ENCODE measurements at places on chromosomes 12 and 14.

DNA sequence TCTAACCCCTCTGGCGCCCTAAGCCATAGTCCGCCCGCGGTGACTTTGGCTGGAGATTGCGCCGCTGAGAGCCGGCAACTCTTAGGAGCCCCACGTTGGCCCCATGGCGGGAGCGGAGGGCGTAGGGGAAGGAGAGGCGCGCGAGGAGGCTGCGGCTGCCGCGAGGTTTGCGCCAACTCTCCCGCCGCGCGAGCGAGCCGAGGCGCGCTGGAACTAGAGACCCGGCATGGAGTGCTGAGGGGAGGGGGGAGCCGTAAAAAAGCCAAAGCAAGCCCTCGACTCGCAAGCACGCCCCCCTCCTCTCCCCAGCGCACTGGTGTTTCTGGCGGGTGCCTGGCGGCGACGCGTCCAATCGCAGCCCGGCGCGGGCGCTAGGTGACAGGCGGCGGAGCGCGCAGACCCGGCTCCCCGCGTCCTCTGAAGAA lies at the start of gene SYT10:
Gene SYT10 (minus strand): TSS at position 233 of the 425 bp plus-strand sequence. CDS start 297 bp downstream, outside the sequence.
- DNase-seq = no peak

DNA sequence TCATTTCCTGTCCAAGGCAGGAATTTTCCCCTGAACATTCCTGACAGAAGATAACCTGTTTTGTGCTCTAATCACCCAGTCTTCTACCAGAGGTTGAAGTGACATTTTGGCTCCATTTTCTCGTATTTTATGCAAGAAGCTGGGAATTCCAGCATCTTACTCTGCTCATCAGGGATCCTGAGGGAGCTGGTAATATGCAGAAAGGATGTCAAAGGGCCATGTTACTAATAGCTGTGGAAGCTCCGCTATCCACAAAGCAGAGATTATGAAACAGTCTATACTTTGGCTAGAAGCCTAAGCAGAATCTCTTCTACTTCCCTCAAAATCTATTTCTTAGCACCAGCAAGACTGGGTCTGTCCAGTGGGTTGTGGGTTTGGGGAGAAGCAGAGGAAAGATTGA lies 613.0 kb downstream of the DIO2 start:
- DNase-seq = no peak

DNA sequence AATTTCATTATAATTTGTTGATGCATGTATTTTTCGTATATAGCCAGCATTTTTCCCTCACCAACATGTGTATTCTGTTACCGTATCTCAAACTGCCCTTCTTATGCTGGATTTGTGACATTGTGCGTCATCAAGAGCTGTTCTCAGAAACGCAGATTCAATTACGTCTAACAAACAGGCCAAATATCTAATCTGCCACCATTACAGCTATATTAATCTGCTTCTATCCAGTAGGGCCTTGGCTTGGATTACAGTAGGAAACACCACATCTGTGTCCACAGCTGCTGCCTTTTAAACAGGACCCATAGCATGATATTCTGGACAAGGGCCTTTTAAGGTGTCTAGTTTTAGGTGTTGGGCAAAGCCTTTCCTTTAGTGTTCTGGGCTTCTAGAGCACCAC lies 140.6 kb downstream of the PDE3A start:
- no peak for DNase-seq

DNA sequence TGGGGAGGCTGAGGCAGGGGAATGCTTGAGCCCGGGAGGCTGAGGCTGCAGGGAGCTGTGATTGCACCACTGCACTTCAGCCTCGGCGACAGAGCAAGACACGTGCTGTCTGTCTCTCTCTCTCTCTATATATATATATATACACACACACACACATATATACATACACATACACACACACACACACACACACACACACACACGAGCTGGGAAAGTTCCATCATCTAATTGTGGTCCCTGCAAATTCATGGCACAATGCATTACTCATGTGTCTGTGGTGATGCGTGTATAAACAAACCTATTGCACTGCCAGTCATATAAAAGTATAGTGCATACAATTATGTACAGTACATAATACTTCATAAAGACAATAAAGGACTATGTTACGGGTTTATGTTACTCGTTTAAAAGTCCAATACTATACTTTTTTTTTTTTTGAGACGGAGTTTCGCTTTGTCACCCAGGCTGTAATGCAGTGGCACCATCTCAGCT lies 36.6 kb downstream of the WDR89 start:
- no peak for DNase-seq

GRCh38 chr12:79773896-79774295 lies 83.1 kb upstream of the PAWR start:
- DNase-seq = no peak

- DNase-seq = no peak
Observed at GRCh38 chr12:56346675-56347074, 8.0 kb downstream of the IL23A start.
